ENCODE measurements at places on chromosomes 7 and 10. TPM values are rescaled to one million over a fixed set of nuclear protein-coding genes. Genes with fewer than 3 reads are reported as not detected.

GRCh38 chr10:33519130-33519860 lies 184.8 kb upstream of the NRP1 start:
- no peak overlapping the region for H3K4me3 ChIP-seq
- H3K27ac ChIP-seq: no peak overlapping the region
- peaks cover 28% of the 10 kb centered on the region for H3K27me3 ChIP-seq
- H3K4me1 ChIP-seq: no peaks in the 10 kb centered on the region
- no peak for DNase-seq

DNA sequence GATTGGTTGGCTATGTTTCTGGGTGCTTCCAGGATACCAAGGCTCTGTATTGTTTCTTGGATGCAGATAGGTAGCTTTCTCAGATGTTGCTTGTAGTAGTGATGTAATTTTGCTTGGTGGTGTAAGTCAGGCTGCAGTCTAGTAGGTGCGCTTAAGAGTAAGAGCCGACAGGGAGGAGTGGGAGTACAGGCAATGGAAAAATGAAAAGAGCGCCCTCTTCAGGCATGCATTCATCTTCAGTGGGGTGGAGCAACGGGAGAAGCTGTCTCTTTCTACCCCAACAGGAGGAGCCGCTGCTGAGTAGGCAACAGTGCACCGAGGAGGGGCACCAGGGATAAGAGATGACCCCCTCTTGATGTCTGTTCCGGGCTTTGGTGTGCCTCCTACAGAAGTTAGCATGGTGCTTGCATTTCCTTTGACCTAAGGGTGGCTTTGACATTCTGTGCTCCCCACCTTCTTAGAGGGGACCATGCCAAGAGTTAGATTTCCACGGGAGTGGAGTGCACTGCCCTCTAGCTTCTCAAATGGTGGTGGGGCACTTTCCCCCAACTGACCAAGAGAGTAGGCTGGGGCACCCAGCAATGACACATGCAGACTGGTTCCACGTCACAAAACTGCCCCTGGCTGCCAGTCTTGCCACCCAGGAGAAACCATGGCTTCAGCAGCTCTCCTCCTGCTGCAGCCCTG lies 56.1 kb downstream of the ZNF783 start:
- no peak overlapping the region for H3K27ac ChIP-seq
- H3K4me1 ChIP-seq: no peaks in the 10 kb centered on the region
- no peak overlapping the region for H3K4me3 ChIP-seq
- no peak for DNase-seq
- no peaks in the 10 kb centered on the region for H3K36me3 ChIP-seq
- peaks cover 11% of the 10 kb centered on the region for H3K27me3 ChIP-seq

The C10orf95 gene
- total RNA-seq: not detected

The CASP2 gene
- total RNA-seq: 61.7 TPM

The DRGX gene
- total RNA-seq: not detected

The MSRB2 gene
- 16.2 TPM for total RNA-seq

The TAS2R16 gene
- not detected for total RNA-seq

GRCh38 chr7:80719261-80719660 lies 80.8 kb downstream of the CD36 start:
- H3K4me3 ChIP-seq: no peak overlapping the region
- no peak overlapping the region for H3K27ac ChIP-seq
- H3K36me3 ChIP-seq: no peaks in the 10 kb centered on the region

DNA sequence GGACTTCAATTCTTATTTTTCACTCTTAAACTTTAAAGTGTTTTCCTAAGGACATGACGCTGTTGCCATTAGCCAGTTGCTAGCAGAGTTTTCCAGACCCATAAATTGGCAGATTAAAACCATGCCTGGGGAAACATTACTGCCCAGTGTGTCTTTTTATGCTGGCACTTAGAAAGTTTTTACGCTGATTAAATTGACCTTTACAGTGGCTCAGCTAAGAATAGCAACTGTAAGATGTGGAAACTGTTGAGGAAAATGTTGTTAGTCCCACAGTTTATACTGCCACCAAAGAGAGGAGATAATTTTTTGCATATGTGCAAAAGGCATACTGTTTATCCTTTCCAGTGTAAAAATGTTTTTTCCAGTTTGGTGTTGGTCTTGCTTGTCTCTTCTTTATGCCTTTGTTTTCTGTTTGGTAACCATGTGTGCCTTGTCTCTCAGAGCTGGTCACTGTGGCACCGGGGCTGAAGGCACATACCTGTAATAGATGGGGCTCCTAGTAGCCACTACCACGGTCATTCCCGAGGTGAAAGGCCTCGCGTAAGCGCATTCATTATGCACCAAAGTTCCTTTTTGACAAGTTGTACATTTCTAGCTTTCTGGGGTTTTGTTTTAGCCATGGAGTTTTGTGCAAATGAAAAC lies 45.3 kb downstream of the CYP17A1 start:
- H3K4me1 ChIP-seq: peaks cover 16% of the 10 kb centered on the region
- no peaks in the 10 kb centered on the region for H3K27me3 ChIP-seq
- no peak overlapping the region for H3K27ac ChIP-seq
- H3K36me3 ChIP-seq: no peaks in the 10 kb centered on the region

DNA sequence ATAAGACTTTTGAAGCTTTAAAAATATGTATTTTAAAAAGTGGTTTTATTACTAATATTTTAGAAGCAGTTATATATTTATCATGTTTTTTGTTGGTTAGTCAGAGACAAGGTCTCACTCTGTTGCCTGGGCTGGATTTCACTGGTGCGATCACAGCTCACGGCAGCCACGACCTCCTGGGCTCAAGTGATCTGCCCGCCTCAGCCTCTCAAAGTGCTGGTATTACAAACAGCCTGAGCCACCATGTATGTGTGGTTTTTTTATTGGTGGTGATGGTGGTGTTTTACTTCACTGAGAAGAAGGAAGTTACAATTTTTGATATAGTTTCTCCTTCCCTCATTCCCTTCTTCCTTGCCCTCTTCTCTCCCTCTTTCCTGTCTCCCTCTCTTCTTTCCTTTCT lies 13.4 kb downstream of the NHLRC2 start:
- H3K27ac ChIP-seq: no peak overlapping the region
- H3K36me3 ChIP-seq: no peaks in the 10 kb centered on the region
- no peaks in the 10 kb centered on the region for H3K4me1 ChIP-seq
- no peaks in the 10 kb centered on the region for H3K27me3 ChIP-seq
- H3K4me3 ChIP-seq: no peak overlapping the region

The ZCWPW1 gene
- total RNA-seq: 0.48 TPM

DNA sequence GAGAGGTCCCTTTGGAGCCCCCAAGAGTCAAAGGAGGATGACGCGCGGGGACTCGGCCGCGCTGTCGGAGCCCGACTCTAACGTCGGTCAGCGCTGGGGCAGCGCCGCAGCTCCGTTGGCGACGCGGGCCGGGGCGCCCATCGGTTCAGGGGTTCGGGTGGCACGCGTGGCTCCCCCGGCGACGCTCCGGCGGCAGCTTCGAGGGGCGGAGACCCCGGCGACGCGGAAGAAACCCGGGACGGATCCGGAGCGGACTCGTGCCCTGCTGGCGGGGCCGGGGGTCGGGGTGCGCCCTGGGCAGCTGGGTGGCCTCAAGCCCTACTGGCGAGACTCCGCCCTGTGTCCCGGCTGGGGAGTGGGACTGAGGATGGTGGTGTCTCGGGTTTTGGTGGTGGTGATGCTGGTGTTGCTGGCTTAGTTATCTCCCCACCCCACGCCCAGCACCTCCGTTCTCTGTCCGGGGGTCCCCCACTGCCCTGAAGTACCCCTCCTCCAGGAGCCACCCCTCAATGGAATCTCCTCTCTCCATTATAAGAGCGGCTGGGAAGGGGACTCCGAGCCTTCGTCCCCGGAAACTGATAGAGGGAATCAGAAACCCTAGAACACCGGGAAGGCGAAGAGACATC lies at the start of gene NAT16:
NAT16 (minus strand) TSS at position 164 of the 626 bp plus-strand sequence. CDS start 5,486 bp downstream, outside the sequence.
- no peaks in the 10 kb centered on the region for H3K4me1 ChIP-seq
- no peaks in the 10 kb centered on the region for H3K36me3 ChIP-seq
- H3K4me3 ChIP-seq: no peak within 1 kb of the TSS
- no peak for DNase-seq

GRCh38 chr7:43577485-43577951 lies 5.4 kb upstream of the STK17A start:
- no peak overlapping the region for H3K27ac ChIP-seq
- peaks cover 4% of the 10 kb centered on the region for H3K4me1 ChIP-seq
- H3K4me3 ChIP-seq: no peak overlapping the region

GRCh38 chr7:139725077-139725476 lies 52.7 kb downstream of the HIPK2 start:
- peak; percentile 33 for DNase-seq
- H3K27me3 ChIP-seq: no peaks in the 10 kb centered on the region
- no peak overlapping the region for H3K4me3 ChIP-seq
- H3K27ac ChIP-seq: no peak overlapping the region

All from endothelial cell of umbilical vein (primary cell).